Activated CD4-positive, alpha-beta T cell treated with anti-CD3 and anti-CD28 coated beads, Interleukin-2, amount 50 U/mL, for 4 hours (primary cell): ENCODE measurements at places on chromosomes 11 and 22.

- no peak for DNase-seq
Observed at GRCh38 chr11:117950993-117951961, 22.1 kb upstream of the TMPRSS13 start.

DNA sequence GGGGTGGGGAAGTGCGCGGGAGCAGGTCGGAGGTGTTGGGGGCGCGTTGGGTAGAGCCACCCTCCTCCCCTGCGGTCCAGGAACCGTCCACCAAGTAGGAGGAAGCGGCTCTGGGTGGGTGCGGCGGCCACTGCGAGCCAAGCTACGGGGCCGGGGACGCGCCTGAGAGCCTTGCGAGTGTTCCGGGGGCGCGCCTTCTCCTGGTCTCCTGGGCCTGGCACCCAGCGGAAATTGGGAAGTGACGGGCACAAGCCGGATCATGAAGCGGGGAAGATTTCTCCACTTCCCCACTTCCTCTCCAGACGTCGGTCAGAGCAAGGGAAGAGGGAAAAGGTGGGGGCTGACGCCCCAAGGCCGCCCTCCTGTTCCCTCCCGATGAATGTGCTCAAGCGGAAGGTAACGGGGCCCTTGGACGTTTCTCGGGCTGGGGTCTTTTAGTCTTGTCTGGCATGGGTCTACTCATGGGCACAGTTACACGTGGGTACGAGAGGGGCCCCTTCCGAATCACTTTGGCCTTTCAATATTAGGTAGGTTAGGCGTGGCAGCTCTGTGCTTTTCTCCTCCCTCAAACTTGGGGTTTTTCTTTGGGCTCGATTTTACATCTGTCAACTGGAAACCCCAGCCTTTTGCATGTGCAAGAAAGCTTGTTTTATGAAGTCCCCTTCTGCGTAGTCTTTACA, 865 bp downstream of the RBM14 start:
- DNase-seq: no peak

DNA sequence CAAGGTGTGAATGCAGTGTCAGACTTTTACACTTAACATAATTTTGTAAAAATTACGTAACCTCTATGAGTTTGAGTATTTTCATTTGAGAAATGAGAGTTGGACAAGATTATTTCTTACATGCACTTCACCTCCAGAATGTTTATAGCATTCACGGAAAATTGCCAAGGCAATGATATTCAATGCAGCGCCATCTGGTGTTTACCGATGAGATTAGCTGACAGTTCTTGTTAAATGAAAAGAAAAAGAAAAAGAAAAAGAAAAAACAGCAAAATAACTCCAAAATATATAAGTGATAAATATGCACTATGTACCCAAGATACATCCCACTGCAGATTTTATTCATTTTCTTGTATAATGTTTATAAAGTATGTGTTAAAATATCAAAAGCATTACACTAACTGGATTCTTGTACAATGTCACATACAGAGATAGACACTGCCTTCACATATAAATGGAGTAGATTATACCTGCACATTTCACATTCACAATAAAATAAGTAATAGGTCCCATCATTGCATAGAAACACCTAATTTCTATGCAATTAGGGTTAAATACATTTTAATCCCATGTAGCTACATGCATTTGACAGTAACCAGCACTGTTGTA, 976.3 kb upstream of the FAT3 start:
- no peak for DNase-seq

DNA sequence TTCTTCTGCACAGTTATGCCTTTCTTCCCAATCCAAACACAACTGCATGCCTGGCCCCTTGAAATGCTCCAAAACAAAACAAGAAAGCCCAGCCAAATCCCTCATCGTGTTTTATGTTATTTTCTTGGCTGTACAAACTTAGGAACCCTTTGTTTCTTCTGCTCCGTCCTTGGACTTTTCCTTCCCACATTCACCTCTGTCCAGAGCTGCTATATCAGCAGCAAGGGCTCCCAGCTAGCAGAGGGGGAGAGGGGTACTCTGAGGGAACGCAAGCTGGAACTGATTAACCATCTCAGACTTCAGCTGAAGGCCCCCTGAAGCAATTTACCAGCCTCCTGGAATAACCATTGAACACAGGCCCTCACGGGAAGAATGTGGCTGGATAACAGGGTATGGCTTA, 214.7 kb downstream of the TENM4 start:
- no peak for DNase-seq

- no peak for DNase-seq
Observed at GRCh38 chr11:32643526-32643925, 59.9 kb downstream of the EIF3M start.

DNA sequence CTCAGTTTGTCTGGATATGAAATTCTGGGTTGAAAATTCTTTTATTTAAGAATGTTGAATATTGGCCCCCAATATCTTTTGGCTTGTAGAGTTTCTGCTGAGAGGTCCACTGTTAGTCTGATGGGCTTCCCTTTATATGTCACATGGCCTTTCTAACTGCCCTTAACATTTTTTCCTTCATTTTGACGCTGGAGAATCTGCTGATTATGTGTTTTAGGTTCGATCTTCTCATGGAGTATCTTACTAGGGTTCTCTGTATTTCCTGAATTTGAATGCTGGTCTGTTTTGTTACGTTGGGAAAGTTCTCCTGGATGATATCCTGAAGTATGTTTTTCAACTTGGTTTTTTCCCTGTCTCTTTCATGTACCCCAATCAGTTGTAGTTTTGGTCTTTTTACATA, 22.8 kb downstream of the OR52A5 start:
- no peak for DNase-seq
